NCI-H1092 (cell line): ENCODE measurements at places on chromosomes 6 and 20.

- no peak for DNase-seq
Measured at GRCh38 chr6:26187981-26188635, 100.9 kb downstream of the HFE start.

GRCh38 chr20:15653396-15654207 is 919.6 kb downstream of the KIF16B start:
- no peak for DNase-seq

DNA sequence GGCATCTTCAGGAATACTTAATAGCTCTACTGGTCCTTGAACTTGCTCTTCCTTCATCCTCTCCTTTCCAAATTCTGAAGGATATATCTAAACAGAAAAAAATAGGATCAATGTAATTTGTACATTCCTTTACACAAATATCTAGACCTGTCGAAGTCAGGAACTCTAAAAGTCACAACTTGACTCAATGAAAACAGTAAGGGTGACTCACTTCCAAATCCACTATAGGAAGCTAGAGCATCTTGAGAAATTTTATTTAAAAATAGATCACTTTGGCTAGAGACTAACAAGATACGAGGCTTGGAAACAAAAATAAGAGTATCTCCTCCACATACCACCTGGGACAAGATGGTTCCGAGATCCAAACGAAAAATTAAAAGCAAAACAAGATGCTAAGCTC is 12.2 kb downstream of the ESF1 start:
- no peak for DNase-seq

DNA sequence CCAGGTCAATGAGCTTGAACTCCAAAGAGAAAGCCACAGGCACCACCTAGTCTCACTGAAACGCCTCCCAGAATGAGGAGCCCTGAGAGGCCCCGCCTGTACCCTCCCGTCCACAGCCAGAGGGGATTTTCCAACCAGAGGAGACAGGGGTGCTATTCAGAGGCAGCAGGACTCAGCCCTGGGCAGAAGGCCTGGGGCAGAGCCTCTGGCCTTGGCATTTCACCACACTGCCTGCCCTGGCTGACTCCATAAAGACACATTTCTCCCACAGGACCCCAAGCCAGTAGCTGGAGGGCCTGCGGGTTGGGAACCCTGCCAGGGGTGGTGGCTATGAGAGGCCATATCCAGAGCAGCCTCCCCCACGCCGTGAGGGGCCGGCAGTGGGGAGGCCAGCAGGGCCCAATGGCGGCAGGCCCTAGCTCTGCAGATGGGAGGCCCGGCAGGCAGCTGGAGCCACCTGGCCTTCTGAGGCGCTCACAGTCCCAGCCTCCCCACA is 159.3 kb downstream of the PREX1 start:
- DNase-seq, result no peak

DNA sequence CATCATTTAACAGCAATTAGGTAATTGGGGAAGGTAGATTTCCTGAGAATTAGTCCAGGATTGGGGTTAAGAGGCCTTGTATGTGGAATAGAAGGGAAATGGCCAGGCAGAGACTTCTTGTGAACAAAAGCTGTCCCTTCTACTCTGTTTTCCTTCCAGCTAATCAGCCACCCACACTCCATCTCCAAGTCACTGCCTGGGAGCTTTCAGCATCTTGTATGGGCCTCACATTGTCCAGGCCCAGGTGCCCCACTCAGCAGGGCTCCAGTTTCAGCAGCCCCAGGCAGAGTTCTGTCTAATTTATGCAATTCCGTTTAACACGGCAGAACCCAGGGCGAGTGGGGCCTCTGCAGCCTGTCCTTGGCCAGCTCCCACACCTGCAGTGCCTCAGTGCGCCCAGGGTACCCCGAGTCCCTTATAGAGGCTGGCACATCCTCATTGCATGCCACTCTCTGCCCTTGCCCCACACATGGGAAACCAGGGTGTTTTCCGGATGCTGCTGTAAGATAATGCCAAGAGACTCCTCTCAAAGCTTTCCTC is 113.0 kb downstream of the EDN3 start:
- DNase-seq, result no peak

GRCh38 chr6:145044641-145045246 is 690.6 kb downstream of the EPM2A start:
- DNase-seq, result no peak

DNA sequence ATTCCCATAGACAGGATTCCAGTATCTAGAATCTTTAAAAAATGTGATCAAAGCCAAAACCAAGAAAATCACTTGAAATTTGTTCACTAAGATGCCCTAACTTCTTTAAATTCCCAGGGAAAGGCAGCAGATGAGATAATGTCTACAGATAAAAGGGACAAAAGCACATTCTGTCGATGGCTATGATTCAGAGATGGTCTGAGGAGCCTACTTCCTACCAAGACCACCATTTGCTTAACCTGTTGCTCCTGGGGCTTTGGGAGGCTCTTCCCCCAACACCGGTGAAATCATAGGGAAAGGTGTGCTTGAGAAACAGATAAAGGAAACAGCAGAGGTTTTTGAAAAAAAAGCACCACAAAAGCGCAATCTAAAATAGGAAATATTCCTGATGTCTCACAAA is 118.3 kb upstream of the MAP7 start:
- DNase-seq, result no peak

DNA sequence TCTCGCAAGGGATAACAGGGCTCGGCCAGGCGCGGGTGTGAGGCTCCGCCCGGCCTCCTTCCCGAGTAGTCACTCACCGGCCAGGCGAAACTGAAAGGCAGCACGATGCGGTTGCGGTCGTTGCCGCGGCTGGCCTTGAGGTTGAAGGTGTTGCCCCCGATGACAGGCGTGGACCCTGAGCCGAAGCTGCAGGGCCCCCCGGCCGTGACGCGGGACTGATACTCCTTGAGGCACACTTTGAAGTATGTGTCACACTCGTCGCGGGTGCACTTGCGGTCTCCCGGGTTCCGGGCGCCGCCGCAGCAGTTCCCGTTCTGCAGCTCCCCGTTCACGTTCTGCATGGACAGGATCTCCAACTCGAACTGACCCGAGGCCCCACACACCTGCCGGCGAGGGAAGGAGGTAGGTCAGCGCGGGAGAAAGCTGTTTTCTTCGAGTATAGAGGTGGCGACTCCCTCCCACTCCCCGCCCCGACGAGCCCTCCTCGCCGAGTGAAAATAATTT is 1.1 kb downstream of the JAG1 start:
- peak; percentile 26 for DNase-seq

GRCh38 chr6:111482188-111482958 is 645 bp downstream of the REV3L start:
- DNase-seq, result no peak

DNA sequence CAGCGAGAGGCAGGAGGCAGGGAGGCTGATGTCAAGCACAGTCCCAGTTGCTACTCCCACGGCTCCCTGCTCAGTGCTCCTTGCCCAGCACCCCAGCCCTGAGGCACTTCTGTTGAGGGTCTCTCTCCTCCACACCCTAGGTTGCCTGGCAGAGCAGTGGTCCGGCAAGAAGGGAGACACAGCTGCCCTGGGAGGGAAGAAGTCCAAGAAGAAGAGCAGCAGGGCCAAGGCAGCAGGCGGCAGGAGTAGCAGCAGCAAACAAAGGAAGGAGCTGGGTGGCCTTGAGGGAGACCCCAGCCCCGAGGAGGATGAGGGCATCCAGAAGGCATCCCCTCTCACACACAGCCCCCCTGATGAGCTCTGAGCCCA is 9.1 kb downstream of the CNPY3 start:
- no peak for DNase-seq

DNA sequence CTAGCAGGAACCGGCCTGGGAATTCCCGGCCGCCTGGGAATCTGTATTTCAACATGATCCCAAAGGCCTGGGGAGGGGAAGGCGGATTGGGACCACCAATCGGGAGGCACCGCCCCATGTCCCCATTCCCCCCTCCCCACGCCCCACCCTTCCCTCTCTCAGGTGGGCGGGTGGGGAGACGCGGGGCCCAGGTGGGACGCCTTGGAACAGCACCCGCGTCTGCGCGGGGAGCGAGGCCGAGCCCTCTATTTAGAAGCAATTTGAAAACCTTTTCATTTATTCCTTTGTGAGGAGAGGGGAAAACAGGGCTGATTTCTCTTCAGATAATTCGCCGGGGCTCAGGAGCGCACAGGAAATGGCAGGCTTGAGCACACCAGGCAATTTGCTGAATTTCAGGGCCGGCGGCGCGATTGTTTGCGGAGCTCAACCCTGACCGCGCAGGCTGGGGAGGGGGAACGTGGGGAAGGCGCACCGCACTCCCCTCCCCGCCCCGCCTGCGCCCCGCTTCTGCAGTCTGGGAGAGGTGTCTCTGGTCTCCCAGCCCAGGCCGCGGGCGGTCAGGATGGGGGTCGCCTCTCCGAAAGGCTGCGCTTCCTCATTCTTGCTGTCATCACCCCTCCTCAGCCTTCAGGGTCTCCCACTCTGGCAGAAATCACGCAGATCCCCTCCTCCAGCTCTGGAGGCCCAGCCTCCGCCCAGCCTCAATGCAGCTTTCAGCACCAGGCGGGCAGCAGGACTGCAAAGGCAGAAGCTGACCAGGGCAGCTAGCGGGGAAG is 170.0 kb downstream of the GRM4 start:
- no peak for DNase-seq

- DNase-seq, result no peak
Measured at GRCh38 chr6:160668589-160668988, 4.5 kb upstream of the LPA start.
